SW480 (cell line): ENCODE measurements at places on chromosomes 5 and 9.

GRCh38 chr9:115531410-115532125, 413.6 kb upstream of the TNC start:
- no peak for DNase-seq

- peak; percentile 39 for DNase-seq
Measured at GRCh38 chr9:90836411-90837080, 34.9 kb downstream of the SYK start.

GRCh38 chr9:111743275-111743674, 51.5 kb downstream of the SHOC1 start:
- DNase-seq = peak; percentile 90

- DNase-seq = no peak
Measured at GRCh38 chr5:179124853-179125788, 64.9 kb downstream of the ZNF354C start.

DNA sequence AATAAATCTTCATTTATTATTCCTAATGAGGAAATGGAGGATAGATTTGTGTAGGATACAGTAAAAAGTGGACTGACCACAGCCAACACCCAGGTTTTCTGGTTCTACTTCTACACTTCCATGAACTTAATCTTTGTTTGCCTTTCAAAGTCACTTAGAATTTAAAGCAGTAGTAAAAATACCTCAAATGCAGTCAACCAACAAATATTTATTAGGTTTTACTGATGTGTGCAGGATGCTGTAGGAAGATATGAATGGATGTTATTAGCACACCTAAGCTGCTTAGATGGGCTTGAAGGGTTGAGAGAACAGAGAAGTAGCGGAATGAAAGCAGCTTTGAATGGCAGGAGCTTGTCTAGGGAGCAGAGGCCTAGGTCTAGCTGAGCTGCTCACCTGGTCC, 201.1 kb downstream of the PALM2AKAP2 start:
- DNase-seq = peak; percentile 7

GRCh38 chr5:139908749-139909148, 113.1 kb downstream of the PSD2 start:
- DNase-seq = peak; percentile 28

DNA sequence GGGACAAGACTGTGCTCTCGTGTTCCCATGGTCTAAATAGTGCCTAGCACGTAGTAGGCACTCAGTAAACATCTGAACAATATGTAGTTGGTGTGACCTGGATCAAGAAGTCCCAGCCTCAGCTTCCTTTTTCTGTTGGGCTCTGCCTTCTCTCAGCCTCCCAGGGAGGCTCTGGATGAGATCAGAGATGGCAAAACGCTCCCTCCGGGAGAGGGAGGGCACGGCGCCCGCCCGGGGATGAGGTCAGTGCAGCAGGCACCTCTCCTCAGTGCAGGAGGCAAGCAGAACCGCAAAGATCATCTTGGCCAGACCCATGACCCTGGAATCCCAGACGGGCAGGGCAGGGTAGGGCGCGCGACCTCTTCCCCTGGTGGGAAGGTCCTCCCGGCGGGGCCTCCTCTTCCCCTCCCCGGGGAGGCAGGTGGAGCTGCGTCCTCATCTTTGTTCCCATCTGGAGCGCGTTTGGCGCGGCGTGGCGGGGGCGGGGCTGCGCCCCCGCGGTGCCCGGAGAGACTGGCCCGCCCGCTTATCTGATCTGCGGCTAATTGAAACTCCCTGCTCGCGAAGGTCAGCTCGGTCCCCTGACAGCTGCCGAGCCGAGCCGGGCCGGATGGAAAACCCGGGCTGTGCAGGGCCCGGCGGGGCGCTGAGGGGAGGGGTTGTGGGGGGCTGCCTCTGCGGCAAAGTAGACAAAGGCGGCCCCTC, 60.9 kb downstream of the CXXC5 start:
- DNase-seq = peak; percentile 97

DNA sequence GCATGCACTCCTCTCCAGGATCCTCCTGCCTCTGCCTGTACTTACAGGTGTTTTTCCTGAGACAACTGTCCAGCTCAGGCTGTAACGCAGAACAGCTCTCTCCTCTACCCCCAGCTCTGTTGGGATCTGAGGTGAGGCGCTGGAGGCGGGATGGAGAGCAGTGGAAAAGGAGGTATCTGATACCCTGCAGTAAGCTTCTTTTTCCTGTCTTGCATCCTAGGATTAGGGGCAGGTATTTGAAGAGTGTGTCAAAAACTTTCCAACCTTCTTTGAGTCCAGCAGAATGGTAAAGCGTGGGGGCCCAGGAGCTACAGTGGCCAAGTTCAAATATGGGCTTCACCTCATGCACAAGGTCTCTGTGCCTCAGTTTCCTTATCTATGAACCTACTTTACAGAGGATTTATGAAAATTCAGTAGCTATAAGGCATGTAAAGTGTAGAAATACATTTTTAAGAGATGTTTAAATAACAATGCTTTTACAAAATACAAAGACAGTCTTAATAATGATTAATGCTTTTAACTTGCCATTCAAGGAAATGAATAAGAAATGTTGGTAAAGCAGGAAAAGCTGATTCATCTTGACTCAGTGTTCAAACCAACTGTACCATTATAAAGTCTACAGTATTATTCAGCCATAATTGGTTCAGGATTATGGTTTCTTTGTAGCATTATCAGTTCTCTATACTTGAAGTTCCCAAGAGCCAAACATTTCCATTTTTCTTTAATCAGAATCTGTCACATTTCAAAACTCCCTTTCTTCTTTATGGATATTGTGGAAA, 26.1 kb downstream of the MAP1B start:
- no peak for DNase-seq

DNA sequence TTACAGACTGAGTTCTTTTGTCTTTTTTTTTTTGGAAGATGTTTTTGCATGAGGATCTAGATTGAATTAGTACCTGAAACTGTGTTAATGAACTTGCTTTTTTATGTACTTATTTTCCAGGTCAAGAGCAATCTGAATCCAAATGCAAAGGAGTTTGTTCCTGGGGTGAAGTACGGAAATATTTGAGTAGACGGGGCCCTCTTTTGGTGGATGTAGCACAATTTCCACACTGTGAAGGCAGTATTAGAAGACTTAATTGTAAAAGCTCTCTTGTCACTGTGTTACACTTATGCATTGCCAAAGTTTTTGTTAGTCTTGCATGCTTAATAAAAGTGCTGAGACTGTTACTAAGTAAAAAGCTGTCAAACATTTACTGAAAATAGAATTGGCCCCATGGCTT, 14.5 kb downstream of the SLC23A1 start:
- DNase-seq = no peak

- no peak for DNase-seq
Measured at GRCh38 chr9:132989414-132989996, 11.0 kb downstream of the GFI1B start.

DNA sequence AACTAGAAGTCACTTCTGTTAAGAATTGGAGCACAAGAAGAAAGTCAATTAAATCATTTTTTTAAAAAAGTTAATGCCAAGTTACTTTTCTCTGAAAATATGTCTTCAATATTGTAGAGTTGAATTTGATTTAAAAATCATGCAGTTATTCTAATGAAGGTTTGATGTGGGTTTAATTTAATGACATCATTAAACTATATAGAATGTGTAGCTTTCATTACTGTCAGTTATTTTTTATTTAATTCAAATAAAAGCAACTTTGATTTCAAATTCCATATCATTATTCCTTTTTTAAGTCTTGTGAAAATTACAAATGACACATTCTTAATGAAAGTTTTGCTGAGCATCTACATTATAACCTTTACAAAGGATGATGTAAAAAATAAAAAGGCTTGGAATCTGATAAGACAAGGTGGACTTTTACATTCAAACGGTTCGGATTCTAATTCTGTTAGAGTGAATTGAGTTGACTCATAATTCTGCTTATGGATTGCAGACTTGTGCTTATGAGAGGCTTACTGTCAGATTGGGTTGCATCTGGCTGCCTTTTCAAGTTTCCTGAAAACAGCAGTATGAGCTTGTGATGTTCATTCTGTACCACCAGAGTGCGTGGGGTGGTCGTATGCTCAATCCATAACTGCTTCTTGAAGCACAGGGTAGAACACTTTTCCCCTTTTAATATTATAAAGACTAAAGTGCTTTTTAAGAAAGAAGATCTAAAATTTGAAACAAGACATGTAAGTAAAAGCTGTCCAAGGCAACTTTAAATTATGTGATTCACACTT, 253.0 kb upstream of the ARRDC3 start:
- no peak for DNase-seq

DNA sequence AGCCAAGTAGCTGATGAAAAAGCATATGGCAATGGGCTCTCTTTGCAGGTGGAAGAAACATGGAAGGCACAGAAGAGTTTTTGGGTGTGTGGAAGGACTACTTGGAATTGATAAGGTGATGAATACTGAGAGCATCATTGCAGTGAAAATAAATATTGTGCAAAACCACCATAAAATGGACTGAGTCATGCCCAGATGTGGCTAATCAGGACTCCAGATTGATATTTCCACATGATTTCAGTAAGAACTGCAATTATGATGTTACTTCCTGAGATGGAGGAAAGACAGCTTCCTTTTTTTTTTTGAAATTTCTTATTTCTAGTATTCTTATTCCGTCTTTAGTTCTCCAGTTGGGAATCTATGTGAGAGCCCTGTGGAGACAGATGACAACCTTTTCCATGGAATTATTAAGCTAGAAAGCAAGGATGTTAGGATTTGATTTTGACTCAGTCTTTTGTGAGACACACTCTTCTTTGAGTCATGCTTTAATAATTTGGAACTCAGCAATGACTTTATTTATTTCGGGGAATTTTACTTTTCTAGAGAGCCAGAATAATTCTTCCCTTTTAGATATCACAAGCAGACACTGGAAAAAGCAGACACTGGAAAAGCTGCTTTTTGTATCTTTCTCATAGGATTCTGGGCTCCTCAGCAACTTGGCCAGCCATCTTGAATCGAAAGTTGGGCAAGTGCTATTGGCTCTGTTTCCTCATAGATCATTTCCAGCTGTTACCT, 94.2 kb upstream of the VCAN start:
- DNase-seq = no peak

- no peak for DNase-seq
Measured at GRCh38 chr9:92660266-92660665, 9.7 kb downstream of the IPPK start.

DNA sequence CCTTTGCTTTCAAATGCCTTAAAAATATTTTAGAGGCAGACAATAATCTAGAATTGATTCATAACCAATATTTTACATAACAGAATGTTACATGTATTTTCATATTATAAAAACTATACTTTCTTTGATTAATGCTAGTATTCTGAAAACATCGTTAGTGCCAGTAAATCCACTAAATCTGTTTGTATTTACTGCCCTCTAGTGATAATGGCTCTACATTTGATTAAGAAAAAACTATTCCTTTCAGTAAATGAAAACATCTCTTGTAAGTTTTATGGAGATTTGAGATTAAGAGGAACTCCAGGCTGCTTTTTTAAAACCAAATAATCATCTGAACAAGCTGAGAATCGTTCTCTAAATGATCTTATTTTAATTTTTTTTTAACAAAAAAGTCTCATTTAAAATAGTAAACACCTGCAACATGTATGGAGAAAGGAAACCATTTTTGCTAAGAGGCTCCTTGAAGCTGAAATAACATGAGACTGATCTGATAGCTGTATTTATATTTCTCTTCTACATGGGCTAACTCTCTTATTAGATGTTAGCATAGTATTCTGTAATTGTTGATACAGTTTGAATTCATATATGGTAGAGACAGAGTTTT, 424.7 kb downstream of the RAB3C start:
- DNase-seq = peak; percentile 27

- DNase-seq = no peak
Measured at GRCh38 chr9:90034071-90034470, 429.3 kb downstream of the GADD45G start.

DNA sequence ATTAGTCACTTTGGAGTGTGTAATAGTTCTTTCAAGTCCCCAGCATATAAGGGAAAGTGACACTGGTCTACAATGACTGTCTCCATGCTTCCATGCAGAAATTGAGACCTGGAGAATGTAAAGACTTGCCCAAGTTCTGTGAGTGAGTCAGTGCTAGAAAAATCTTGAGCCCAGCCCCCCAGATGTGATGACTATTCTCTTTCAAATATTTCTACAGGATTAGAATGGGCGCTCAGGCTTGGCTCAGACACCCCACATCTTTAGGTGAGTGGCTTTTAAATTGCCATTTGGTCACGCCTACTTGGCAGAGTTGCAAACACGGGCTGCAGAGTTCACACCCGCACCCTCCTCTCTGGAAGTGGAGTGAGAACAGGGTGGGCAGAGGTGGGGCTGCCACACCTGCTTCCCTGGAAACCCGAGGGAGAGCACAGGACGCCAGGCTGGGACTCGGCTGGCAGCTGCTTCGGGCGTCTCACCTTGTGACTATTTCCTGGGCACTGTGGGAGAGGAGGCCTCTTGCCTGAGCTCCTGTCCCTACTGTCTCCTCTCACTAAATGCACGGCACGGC, 37.6 kb downstream of the ROPN1L start:
- peak; percentile 87 for DNase-seq

DNA sequence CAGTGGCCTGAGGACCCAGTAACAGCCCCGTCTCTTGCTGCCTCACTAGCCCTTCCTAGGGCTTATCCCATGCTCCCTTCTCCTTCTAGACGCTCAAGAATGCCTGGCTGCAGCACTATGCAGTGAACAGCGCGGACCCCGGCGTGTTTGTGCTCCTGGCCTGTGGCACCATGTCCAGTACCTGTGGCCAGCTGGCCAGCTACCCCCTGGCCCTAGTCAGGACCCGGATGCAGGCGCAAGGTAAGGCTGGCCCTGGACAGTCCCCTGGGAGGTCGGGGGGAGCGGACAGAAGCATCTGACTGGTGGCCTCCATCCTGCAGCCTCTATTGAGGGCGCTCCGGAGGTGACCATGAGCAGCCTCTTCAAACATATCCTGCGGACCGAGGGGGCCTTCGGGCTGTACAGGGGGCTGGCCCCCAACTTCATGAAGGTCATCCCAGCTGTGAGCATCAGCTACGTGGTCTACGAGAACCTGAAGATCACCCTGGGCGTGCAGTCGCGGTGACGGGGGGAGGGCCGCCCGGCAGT, 20.5 kb downstream of the PTGES2 start:
- no peak for DNase-seq

DNA sequence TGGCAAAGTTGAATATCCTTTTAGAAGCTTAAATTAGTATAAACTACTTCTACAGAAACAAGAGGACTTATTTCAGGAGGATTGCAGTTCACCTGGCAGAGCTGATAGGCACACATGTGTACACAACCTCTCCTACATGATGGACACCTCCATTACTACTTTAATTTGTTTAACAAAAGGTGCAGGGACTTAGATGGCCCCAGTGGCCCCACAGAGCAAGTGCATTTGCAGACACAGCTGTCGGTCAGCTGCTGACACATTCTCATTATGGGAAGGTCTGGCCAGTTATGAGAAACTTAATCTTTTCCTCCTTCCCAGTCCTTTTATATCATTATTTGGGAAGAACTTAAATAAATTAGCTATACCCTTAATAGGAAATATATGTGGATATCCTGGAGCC, 28.3 kb downstream of the TDRD7 start:
- no peak for DNase-seq

- peak; percentile 90 for DNase-seq
Measured at GRCh38 chr9:2570615-2571479, 50.7 kb upstream of the VLDLR start.
